CD4-positive, alpha-beta T cell treated with Interleukin-4 for 4 hours (primary cell): ENCODE measurements at places on chromosomes 6 and 20.

DNA sequence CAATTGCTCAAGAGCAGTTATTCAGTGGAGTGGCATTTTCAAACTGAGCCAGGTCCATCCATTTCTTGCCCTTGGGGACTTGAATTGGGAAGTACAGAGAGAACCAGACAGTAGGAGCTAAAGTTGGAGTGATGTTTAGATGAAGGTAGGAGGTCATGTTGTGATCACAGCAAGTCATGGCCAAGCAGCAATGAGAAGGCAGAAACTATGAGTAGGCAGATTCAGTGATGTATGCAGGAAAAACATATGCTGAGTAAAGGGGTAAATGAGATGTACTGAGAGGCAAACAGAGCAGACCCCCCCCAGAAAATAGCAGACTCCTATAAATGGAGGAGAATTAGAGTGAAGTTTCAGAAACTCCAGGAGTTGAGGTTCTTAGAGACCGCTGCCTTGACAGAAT, 95.8 kb downstream of the PERP start:
- DNase-seq = no peak

DNA sequence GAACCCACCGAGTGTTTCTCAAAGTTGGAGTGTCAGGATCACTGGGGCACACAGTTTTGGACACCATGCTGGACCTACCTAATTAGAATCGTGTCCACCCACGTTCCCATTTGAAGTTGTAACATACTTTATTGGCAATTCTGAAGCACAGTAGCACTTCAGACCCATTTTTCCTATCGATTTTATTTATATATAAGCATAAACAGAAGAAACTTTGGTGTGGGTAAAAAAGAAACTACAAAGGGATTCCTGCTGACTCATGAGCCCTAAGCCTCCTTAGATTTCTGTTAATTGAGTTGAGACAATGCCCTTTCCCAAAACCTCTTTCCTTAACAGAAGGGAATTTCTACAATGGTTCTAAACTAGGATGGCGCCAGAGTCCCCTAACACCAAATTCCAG, 398.0 kb downstream of the CDKAL1 start:
- DNase-seq = no peak

DNA sequence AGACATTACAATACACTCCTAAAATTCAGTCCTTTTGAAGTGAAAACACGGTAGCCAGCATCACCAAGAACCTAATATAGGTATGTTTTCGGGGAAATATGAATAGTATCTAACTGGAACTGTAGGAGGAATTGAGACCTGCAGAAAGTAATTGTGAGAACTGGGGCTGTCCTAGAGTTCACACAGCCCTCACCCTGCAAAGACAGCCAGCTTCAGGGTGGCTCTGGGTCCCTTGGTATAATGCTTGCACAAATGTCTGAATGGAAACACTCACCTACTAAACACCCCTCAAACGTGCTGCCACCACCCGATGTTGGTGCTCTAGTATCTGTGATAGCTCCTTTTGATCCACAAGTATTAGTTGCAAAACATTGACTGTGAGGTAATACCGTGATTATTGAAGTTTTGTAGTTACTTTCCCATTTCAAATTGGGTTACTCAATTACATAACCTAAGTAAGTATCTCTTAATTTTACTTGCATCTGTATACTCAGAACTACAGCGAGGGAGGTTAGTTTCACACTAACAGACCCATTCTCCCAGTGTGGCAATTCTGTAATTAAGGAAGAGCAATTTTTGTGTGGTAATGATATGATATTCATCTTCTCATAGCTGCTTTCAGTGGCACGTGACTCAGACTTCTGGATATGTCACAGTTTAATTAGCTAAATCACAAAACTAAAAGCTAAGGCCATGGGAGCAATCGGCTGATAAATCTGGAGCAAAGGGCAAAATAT, 129.5 kb downstream of the INSM1 start:
- no peak for DNase-seq

DNA sequence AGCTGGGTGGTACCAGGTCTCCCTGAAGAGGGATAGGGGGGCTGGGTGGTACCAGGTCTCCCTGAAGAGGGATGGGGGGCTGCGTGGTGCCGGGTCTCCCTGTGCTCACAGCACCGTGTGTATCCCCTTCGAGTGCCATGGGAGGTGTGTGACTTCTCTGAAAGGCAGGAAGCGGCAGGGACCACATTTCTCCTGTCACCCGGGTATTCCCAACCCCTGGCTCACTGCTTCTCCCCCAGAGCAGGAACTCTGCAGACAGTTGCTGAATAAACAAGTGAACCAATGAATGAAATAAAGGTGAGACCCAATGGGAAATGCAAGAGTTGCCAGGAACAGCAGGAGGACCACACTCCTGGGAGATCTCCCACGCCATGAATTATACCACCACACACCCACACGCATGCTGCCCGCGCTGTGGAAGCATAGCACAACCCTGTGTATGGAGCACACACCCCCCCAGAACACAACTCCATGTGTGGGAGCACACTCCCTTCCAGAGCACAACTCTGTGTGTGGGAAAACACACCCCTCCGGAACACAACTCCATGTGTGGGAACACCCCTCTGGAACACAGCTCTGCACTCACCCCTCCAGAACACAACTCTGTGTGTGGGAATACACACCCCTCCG, 50.7 kb downstream of the RNASET2 start:
- DNase-seq = no peak

DNA sequence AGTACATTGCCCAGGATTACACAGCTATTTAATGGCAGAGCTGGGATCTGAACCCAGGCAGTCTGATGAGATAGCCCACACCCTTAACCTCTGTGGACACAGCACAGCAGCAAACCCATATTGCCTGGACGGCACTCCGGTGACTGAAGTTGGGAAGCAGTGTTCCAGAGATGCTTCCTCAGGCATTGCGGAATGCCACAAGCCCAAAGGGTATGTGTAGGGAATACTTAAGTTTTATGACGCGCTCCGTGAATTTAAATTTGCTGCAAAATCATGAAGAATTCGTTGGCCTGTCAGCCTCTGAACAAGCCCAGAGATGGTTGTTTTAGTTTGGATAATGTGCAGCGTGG, 46.4 kb downstream of the PSMG4 start:
- DNase-seq = no peak

- DNase-seq = no peak
Observed at GRCh38 chr20:62535964-62536363, 60.2 kb upstream of the GATA5 start.

GRCh38 chr6:148170286-148170685, 172.4 kb upstream of the SASH1 start:
- DNase-seq = no peak

DNA sequence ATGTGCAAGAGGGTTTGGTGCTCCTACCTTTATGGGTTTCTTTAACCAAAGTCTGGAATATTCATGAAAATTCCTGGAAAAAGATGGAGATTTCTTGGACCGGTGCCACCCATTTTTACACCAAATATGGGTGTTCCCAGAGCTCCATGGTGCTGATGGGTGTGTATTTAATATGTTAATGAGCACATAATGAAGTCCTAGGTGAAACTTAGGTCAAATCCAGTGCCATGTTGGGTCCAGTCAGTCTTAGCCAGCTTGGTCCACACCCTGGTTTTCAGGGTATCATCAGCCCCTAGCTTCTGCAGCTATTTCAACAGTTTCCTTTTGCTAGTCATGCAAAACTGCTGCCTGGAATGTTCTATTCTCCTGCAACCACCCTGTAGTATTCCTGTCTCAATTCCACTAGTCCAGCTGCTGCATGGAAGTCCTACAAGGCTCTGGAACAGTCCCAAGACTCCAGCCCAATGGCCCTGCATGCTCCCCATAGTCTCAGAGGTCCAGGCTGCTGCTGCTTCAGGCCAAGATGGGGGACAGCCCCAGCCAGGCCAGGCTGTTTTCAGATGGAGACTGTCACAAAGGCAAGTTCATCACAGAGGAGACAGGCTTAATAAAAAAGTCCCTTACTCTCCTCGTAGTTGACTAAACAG, 31.8 kb downstream of the CST9L start:
- DNase-seq = no peak

GRCh38 chr6:47241742-47242482, 67.8 kb downstream of the TNFRSF21 start:
- no peak for DNase-seq

GRCh38 chr20:35329435-35330139, 37.4 kb upstream of the FAM83C start:
- DNase-seq = no peak

GRCh38 chr6:7691675-7692452, 34.0 kb upstream of the BMP6 start:
- DNase-seq = no peak

DNA sequence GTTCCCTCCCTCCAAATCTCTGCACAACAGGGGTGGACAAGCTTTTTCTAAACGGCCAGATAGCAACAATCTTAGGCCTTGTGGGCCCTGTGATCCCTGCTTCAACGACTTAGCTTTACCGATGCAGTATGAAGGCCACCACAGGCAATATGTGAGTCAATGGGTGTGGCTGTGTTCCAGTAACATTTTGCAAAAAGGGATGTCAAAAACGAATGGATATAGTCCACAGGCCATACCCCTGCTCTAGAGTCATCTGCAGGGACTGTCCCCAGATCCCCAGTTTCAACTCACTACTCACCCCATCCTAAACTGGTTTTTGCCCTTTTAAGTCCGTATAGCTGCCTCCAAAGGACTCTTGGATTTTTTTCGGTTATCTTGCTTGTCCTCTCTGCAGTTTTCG, 34.4 kb downstream of the ECT2L start:
- DNase-seq = no peak

DNA sequence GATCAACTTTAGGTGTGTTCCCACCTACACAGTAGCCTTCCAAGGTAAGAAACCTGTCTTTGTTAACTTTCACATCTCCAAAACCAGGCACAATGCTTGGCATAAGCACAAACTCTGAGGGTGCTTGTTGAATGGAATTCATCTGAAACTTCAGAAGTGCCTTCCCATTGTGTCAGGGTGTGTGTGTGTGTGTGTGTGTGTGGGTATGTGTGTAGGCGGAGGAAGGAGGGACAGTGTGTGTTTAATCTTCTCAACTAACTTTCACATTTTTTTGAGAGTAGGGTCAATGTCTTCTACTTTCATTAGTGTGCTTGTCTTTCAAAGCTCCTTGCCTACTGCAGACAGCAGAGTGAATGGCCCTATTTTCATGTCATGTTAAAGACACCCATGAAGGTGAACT, 45.6 kb downstream of the PDE7B start:
- DNase-seq = no peak

DNA sequence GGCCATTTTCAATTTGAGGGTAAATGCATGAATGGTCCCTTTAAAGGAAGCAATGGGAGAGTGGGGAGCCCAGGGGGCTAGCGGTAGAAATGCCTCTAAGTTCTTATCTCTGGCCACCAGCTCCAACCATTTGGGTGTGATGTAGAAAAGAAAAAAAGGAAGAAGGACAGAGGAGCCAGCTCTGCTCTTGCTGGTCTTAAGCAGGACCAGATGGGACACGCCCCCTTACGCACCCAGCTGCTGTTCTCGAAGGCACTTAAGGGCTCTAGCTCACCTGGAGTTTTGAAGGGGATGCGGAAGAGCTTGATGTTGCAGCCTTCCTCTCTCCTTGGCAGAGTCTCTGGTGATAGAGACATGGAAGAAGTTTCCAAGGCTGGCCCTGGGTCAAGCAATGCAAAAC, 59.5 kb upstream of the RNF144B start:
- no peak for DNase-seq

GRCh38 chr6:170040115-170040500, 250.8 kb downstream of the DLL1 start:
- DNase-seq = no peak

GRCh38 chr6:87664921-87665485, 37.0 kb downstream of the AKIRIN2 start:
- DNase-seq = no peak

GRCh38 chr20:21820045-21820444, 114.6 kb downstream of the PAX1 start:
- no peak for DNase-seq
